ENCODE measurements at places on chromosomes 16 and 17.

GRCh38 chr17:81027038-81027437 is 7.9 kb upstream of the BAIAP2 start:
- DNase-seq: no peak

- no peak for DNase-seq
These were observed 2.0 kb upstream of the MGAT5B start for GRCh38 chr17:76866203-76866602.

- DNase-seq: peak; percentile 15
These were observed 9.2 kb downstream of the PIGQ start for GRCh38 chr16:578870-579405.

DNA sequence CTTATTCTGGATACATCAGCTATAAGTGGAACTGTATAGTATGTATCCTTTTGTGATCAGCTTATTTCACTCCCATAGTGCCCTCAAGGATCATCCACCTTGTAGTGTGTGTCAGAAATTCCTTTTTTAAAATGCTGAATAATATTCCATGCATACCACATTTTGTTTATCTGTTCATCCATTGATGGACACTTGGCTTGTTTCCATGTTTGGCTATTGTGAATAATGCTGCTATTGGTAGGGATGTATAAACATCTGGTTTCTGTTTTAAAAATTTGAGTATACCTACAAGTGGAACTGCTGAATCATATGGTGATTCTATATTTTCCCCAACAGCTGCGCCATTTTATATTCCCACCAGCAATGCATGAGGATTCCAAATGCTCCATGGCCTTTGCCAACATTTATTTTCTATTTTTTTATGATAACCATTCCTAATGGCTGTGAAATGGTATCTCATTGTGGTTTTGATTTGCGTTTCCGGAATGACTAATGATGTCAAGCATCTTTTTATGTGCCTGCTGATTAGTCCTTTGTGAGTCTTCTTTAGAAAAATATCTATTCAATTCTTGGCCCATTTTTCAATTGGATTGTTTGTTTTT is 11.6 kb downstream of the RCVRN start:
- no peak for DNase-seq

DNA sequence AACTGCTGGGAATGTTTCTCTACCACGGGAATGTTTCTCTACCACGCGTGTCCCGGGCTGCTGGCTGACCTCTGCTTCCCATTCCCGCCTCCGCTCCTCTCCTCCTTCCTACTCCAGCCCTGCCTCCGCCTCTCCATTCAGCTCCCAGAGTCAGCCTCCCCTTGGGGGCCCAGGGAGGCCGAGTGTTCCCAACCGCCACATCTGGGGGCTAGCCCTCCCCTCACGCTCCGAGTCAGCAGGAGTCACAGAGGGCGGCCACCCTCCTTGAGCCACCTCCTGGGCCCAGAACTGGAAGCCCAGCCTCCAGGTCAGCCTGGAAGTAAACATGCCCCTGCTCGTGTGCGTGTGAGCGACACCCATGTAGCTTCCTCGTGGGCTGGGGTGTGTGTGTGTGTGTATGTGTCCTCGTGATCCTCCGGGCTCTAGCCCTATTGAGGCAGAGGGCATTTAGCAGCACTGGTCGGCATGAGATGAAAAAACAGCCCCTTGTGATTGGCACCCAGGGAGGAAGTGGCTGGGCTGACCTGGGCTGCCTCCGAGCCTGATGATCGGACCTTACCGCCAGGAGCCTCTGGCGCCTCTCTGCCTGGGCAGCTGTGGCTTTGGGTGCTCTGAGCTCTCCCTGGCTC is 7.3 kb downstream of the CYGB start:
- DNase-seq: no peak

DNA sequence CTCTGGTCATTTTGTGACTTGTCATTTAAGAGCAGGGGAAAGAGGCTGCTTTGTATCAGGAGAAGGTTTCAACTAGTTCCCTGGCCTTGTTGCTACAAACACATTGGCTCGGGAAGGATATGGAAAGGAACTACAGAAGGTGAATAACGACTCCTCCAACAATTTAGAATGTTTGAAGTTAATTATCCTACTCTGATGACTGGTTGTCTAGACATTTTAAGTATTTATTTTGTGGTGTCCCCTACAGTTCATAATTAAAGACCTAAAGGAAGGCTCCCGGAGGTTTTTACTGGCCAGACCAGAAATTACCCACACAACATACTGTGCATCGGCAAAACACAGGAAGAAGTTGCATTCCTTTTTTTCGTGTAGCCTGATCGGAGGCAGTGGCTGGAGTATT is 515.8 kb upstream of the SALL1 start:
- no peak for DNase-seq

- DNase-seq: peak; percentile 55
These were observed 7.5 kb downstream of the EPOP start for GRCh38 chr17:38667099-38667786.
